AG04449 (cell line): ENCODE measurements at places on chromosomes 2 and 18.
A peak's percentile ranks its signal among the peaks of the same experiment; 100 is the strongest.

DNA sequence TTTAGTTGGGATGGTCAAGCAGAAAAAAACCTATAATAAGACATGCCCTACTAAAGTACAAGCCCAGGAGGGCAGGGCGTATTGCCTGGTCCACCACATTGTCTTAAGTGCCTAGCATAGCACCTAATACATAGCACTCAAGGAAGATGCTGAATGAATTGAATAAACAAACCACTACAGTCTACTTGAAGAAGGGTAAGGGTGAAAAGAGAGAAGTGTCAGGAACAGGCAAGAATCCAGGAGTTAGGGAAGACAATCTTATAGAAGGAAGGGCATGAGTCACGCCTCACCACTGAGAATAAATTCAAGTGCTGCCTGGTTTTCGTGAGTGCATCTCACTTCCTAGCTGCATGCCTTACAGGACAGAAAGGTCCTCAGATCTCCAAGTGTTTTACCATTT is 13.9 kb downstream of the SLC19A3 start:
- no peak for DNase-seq

- no peak for DNase-seq
These were observed 80.4 kb downstream of the LBH start for GRCh38 chr2:30311711-30312110.

DNA sequence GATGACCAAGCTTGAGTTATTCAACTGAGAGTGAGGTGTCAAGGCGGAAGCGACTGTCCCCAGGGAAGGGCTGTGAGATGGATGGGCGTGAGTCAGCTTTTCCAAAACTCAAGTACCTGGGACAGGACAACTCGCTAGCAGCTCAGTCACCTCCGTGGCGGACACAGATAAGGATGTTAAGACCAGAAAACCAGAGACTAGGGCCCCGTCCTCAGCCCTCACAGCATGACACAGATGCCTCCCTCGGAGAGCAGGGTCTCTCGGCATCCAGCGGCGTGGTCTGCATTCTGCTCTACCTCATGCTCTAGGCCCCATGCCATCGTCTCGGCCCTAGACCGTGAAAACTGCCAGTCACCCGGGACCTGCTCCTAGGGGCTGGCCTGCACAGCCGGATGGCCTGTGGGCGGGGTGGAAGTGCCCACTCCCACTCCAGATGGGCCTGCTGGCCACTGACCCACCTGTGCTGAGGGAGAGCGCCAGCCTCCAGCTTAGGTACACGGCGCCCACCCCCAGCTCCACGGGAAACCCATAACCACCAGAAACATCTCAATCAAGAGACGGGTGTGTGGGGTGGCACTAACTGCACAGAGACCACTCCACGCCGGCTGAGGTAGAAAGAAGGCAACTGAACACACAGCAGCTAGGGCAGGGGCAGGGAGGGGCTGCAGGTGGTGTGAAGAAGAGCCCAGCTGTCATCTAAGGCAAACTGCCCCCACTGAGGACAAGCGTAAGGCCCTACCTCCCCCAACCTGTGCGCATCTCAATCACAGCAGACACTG is 39.8 kb downstream of the ANO7 start:
- DNase-seq = no peak

DNA sequence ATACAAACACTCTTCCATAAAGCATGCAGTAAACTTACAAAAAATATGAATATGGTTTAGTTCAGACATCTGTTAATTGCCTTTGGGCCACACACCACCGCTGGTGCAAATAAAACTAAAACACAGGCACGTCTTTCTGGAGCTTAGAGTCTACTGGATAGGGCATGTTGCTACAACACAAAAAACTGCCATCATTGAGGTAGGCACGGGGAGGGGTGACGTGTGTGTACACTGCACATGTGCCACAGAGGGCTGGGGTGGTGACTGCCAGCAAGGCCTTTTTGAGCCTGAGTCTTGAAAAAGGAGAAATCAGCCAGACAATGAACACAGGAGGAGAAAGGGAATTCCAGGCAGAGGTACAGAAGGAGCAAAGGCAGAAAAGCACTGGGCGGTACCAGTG is 5.1 kb downstream of the SERPINE2 start:
- DNase-seq = no peak

DNA sequence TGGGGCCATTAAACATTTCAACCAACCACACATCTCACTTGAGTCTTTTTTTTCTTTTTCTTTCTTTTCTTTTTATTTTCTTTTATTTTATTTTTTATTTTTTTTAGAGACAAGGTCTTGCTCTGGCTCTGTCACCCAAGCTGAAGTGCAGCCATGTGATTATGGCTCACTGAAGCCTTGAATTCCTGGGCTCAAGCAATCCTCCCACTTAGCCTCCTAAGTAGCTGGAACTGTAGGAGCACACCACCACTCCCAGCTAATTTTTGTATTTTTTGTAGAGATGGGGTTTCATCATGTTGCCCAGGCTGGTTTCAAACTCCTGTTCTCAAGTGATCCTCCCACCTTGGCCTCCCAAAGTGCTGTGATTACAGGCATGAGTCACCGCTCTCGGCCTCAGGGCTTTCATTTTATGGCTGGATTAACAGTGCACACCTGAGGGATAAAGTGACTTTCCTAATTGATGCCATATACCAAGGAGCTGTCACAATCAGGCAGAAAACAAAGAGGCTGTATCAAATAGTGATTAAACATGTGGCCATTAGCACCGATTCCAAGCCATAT is 21.5 kb downstream of the KIAA2012 start:
- DNase-seq = no peak

DNA sequence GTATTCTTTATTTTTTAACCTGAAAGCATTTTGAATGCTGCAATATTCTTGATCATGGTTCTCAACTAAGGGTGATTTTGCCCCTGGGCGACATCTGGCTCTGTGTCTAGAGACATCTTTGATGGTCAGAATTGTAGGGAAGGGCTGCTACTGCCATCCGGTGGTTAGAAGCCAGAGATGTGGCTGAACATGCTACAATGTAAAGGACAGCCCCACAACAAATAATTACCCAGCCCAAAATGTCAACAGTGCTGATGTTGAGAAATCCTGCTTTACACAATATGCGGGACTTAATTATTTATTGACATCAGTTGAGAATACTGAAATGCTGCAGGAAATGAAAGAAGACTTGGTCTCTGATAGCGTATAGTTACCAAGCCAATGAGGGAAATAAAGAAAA is 37.5 kb upstream of the SERPINB2 start:
- DNase-seq = no peak

GRCh38 chr2:232116852-232117251 is 155.3 kb downstream of the DIS3L2 start:
- DNase-seq = no peak

DNA sequence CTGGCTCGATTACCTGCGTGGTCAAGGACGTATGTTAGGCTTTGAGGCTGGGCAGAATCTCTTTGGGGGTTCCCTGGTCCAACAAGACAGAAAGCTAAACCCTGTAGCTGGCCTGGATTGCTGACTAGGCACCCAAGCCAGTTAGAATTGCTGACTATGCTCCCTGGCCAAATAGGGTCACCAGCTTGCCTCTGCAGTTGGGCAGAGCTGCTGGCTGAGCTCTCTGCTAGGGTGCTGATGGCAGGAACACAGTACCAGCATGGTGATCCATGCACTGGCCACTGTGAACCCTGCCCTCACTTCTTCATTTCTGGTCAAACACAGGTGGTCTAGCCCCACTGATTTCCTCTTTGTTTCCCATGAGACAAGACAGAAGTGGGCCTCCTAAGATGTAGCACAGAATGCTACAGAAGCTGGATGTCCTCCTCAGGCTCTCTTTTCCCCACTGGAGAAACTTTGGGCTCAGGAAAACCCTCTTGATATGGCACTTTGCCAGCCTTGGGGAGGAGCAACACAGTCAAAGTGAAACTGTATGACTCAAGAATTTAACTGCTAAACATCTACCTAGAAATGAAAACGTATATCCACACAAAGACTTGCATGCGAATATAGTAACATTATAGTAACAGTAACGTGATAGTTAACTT is 20.8 kb downstream of the SP140L start:
- no peak for DNase-seq

DNA sequence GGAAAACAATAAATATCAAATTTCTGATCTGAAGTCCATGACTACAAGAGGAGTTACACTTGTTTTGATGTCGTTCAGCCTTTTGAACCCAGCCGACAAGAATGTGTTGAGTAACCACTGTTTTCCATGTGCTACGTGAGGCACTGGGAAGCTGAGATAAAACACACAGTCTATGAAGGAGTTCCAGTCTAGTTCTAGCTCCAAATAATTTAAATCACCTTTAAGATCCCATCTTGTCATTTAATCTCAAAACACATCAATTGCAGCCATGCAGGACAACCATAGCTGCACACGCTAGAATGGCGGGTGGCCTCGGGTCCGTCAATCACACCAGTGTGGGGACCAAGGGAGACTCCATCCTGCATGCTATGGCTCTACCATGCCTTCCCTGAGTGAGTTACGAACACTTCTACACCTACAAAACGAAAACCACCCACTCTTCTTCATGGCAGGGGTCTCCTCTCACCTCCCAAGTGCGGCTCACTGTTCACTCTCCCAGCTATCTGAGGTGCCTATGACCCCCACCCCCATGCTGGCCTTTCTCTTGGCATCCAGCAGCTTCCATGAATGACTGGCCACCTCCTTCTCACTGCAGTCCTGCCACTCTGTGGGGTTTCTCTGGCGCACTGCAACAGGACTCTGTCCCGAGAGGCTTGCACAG is 3.8 kb downstream of the FHL2 start:
- DNase-seq = no peak

DNA sequence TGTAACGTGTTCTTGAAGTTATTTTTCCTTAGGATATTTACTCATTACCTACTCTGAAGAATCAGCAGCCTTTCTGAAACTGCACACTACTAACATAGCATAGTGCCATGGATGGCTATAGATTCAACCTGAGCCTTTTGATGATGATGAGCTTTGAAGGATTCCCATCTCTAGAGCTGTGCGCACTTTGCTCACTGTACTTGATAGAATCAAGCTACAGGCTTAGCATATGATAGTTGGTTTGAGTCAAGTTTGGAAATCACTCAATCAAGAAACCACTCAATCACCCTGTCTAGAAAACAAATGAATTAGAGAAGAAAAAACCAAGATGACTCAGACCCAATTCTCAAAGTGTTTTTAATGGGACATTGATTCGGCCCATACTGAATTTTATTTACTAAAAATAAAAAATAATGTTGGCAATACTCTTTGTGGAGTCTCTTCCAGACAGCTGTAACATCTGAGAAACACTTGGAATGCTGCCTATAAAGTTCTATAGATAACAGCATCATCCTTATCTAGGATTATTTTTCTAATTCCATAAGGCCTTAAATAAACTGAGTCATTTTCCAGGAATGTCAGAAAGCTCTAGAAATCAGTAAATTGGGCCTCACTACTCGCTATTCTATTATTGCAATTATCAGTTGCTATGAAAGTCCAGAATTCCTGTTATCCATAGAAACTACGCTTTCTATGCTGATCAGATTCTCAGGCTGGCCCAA is 259.0 kb upstream of the ERBB4 start:
- DNase-seq = peak; percentile 14

DNA sequence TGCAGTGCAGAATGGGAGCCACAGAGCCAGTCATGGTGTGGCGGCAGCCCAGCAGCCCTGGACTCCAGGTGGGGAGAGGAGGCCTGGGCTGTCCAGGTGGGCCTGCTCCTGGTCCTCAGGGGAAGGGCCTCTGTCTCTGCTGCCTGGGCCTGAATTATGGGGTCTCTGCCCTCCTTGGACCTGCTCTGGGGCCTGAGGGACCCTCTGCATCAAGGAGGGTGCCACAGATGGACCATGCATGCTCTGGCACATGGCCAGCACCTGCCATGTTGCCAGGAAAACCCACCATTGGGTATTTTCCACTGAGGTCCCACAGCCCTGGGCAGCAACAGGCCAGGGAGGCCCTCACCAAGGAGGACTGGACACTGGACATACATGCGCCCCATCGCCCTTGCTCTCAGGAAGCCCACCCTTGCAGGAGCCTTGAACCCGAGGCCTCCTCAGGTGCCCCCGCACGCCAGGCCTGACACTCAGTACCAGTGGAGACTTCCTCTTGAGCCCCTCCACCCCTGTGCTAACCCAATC is 107.1 kb downstream of the NDUFA10 start:
- no peak for DNase-seq

GRCh38 chr2:128378231-128379020 is 59.8 kb upstream of the HS6ST1 start:
- no peak for DNase-seq

- DNase-seq = no peak
These were observed 4.2 kb downstream of the HOXD11 start for GRCh38 chr2:176111309-176111663.

GRCh38 chr2:134079373-134079772 is 174.5 kb upstream of the MGAT5 start:
- DNase-seq = no peak

- DNase-seq = no peak
These were observed 32.0 kb upstream of the GPR55 start for GRCh38 chr2:230956827-230957755.

DNA sequence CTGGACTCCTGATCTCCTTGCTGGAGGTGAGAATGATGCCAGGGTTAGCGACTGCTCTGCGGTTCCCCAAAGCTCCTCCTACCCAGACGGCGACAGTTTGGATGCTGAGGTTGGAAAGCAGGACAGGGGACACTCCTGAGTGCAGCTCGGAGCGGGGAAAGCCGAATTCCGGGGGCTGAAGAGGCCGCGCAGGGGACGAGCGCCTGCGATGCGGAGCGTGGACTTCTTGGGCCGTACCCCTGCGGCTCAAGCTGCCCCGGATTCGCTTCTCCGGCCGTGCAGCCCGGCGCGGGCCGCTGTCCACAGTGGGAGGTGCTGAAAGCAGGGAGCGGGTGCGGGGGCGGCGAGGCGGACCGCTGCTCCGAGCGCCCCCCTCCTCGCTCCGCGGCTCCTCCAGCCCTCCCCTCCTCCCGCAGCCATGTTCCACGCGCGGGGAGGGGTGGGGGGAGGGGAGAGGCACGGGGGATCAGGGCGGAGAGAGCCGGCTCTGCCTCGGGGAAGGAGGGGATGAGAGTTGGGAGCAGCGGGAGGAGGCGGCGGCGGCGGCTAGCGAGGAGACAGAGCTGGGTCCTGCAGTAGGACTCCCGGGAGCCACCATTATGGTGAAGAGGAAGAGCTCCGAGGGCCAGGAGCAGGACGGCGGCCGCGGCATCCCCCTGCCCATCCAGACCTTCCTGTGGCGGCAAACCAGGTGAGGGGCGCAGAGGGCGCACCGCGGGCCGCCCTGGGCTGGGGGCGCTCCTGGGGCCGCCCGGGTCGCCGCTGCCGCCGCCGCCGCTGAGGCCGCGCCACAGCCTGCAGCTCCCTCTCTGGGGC is at the start of gene UNC80:
UNC80 (plus strand) TSS at position 359 of the 816 bp plus-strand sequence; CDS start at position 600, 241 bp downstream.
- DNase-seq = no peak

DNA sequence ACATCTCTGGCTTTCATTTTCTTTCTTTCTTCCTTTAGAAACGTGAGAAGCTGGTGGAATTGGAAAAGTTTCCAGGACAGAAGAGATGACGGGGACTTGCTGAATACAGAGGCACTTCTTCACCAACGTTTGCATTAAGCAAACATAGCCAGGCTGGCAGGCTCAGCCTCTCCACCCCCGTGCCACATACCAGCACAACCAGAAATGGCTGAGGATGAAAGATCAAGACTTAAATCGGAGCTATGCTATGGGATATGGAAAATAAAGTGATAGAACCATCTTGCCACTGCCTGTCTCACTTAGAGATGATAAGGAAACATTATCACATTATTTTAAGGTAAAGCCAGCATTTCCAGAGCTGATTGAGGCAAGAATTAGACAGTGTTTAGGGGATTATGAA is 483.3 kb downstream of the BCL11A start:
- no peak for DNase-seq
